ENCODE measurements at places on chromosomes 1 and 21. TPM values are rescaled to one million over a fixed set of nuclear protein-coding genes. Genes with fewer than 3 reads are reported as not detected.

Gene PTPN14
- total RNA-seq, result 27.2 TPM

Gene MRTO4
- total RNA-seq, result 13.4 TPM

Gene SPRR5
- total RNA-seq, result not detected

Gene OR2AJ1
- not detected for total RNA-seq

Gene ILDR2
- total RNA-seq, result not detected

Gene GPR61
- not detected for total RNA-seq

Gene ZNF670
- total RNA-seq, result not detected

GRCh38 chr1:242402956-242403355, 121.5 kb downstream of the PLD5 start:
- H3K27ac ChIP-seq, result no peak overlapping the region
- no peak for DNase-seq
- no peaks in the 10 kb centered on the region for H3K27me3 ChIP-seq
- no peaks in the 10 kb centered on the region for H3K4me1 ChIP-seq

DNA sequence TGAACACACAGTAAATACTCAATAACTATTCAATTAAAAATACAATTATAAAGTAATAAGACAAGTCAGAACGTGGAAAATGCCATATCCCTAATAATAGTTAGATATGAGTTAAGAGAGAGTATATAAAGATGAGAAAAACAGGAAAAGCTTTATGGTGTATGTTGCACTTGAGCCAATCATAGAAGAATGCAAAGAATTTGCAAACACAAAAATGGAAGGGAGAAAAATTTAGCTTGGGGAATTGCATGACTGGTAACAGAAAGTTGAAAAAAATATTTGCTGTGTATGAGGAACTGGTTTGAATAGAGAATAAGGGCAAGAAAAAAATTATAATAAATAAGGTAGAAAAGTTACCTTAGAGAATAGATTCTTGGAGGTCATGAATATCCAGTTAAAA, 739.6 kb upstream of the CXADR start:
- DNase-seq, result no peak
- no peak overlapping the region for H3K27ac ChIP-seq
- no peak overlapping the region for H3K4me3 ChIP-seq
- no peaks in the 10 kb centered on the region for H3K36me3 ChIP-seq
- no peaks in the 10 kb centered on the region for H3K27me3 ChIP-seq
- H3K4me1 ChIP-seq, result no peaks in the 10 kb centered on the region

- H3K4me1 ChIP-seq, result no peaks in the 10 kb centered on the region
- no peak for DNase-seq
- no peaks in the 10 kb centered on the region for H3K27me3 ChIP-seq
- no peak overlapping the region for H3K4me3 ChIP-seq
Measured at GRCh38 chr1:115557715-115558114, 84.1 kb upstream of the VANGL1 start.

GRCh38 chr21:32185726-32186125, 93.1 kb downstream of the MIS18A start:
- no peak for DNase-seq
- H3K4me1 ChIP-seq, result no peaks in the 10 kb centered on the region
- no peaks in the 10 kb centered on the region for H3K27me3 ChIP-seq
- H3K4me3 ChIP-seq, result no peak overlapping the region
- H3K36me3 ChIP-seq, result no peaks in the 10 kb centered on the region

DNA sequence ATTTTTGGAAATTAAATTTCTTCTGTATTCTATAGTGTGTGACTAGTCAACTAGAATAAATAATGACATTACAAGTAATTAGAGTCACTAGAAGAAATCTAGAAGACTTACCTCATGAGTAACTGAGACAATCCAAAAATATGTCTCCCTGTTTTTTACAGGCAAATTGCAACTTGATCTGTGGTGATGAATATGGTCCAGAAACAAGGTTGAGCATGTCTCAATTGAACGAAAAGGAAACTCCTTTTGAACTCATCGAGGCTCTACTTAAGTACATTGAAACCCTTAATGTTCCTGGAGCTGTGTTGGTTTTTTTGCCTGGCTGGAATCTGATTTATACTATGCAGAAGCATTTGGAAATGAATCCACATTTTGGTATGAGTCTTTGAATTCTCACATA, 36.7 kb downstream of the DHX9 start:
- no peak overlapping the region for H3K27ac ChIP-seq
- no peak for DNase-seq

GRCh38 chr1:92066321-92066720, 8.9 kb downstream of the SETSIP start:
- H3K4me1 ChIP-seq, result no peaks in the 10 kb centered on the region
- H3K27ac ChIP-seq, result no peak overlapping the region
- no peak overlapping the region for H3K4me3 ChIP-seq
- no peaks in the 10 kb centered on the region for H3K36me3 ChIP-seq
- no peak for DNase-seq
- H3K27me3 ChIP-seq, result no peaks in the 10 kb centered on the region

DNA sequence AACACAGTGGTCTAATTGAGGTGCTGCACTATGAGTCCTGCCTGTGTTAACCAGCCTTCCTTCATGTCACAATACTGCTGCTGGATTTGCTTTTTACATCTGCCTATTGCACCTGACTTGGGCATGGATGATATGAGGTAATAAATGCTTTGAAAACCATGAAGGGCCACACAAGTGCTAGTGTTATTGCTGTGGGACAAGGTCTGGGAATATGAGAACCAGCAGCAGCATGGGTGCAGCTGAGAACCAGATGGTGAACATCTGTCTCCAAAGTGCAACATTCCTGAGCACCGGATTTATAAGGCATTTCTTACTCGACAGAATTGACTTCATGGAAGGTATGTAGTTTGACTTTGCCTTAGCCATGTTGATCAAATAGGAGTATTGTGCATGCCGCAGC, 16.6 kb downstream of the TRIM45 start:
- no peaks in the 10 kb centered on the region for H3K4me1 ChIP-seq
- no peak overlapping the region for H3K27ac ChIP-seq
- no peak overlapping the region for H3K4me3 ChIP-seq
- H3K27me3 ChIP-seq, result no peaks in the 10 kb centered on the region
- peaks cover 9% of the 10 kb centered on the region for H3K36me3 ChIP-seq

DNA sequence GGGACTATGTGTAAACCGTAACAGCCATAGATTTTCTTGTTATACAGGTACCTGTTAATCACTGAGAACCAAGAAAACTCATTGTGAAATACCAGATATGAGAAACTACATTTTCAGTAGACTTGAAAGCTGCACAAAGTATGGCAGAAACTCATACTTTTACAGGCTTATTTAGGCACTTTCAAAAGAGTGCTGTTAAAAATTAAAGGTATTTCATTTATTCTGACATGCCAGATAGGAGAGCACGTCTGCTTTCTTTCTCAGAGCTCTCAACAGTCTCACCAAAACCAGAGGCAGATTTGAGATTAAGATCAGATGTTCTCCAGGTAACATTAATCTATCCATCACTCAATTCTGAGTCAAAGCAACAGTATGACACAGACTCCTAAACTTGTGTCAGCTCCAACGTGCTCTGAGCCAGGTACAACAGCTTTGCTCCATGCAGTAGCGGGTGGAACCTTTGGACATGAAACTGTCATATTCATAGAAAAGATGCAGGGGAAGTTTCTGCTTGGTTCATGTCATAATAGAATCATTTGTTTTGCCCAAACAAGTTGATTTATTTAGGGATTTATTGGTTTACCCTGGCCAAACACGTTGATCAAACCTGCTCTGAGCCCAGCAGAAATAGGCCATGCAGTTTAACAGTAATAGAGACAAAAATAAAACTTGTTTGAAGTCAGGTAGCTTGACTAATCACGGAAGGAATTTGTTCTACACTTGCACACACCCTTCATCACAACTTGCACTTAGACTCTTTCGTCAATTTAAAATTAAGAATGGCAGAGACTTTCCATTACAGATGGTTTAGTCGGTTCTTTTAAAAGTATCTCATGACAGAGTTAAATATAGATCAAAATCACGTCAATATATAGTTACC, 20.8 kb upstream of the TSNAX start:
- H3K27me3 ChIP-seq, result no peaks in the 10 kb centered on the region
- H3K27ac ChIP-seq, result no peak overlapping the region
- DNase-seq, result no peak
- no peaks in the 10 kb centered on the region for H3K4me1 ChIP-seq

- H3K36me3 ChIP-seq, result peaks cover 93% of the 10 kb centered on the region
- H3K4me3 ChIP-seq, result no peak overlapping the region
- H3K4me1 ChIP-seq, result no peaks in the 10 kb centered on the region
- DNase-seq, result no peak
- H3K27ac ChIP-seq, result no peak overlapping the region
Measured at GRCh38 chr21:32340863-32341848, 42.5 kb downstream of the MRAP start.

DNA sequence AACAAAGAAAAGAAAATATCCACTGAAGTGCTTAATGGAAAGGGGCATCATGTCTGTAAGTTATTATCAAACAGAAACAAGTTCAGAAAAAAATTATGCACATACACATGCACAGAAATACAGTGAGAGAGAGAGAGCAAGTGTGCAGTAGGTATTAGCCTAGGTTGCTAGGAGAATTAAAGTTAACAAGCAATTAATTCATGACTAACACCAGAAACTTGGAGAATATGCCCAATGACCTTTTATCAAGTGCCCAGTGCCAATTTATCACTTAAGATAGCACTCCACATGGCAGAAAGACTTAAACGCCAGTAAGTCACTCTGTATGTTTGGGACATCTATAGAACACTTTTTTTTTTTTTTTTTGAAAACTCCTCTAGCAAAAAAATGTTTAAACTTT, 56.2 kb upstream of the SLC16A1 start:
- H3K27ac ChIP-seq, result no peak overlapping the region
- H3K27me3 ChIP-seq, result no peaks in the 10 kb centered on the region
- H3K4me3 ChIP-seq, result no peak overlapping the region
- no peak for DNase-seq

GRCh38 chr1:232316864-232317263, 313.1 kb downstream of the SIPA1L2 start:
- H3K4me3 ChIP-seq, result no peak overlapping the region
- H3K36me3 ChIP-seq, result no peaks in the 10 kb centered on the region
- DNase-seq, result no peak
- no peak overlapping the region for H3K27ac ChIP-seq

Data from ascending aorta (tissue), 2 donors.